Stimulated activated CD4-positive, alpha-beta T cell treated with anti-CD3 and anti-CD28 coated beads, Interleukin-15, amount 100 ng/mL, for 1 hour (primary cell): ENCODE measurements at places on chromosomes 3 and 15.

GRCh38 chr3:99960941-99961340, 143.3 kb downstream of the CMSS1 start:
- DNase-seq: no peak

- DNase-seq: no peak
Observed at GRCh38 chr3:95338446-95338845, 1275.6 kb downstream of the NSUN3 start.

DNA sequence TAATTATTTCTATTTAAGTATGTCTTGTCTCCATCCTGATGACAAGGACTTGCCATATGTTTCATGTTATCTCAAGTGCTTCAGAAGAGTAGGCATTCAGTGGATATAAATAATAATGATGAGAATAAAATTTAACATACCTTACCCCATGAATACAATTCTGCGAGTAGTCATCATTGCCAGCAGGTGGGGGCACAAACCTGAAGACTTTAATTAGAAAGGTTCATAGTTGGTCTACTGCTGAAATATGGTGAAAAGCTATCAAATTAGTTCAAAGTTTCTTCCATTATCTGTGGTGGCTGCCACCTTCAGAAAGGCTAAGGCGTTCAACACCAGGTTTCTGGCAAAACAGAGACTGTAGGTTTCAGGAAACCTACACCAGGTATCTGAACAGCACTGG, 100.9 kb downstream of the P3H2 start:
- no peak for DNase-seq

GRCh38 chr3:165439765-165440164, 243.6 kb upstream of the SLITRK3 start:
- DNase-seq: no peak

DNA sequence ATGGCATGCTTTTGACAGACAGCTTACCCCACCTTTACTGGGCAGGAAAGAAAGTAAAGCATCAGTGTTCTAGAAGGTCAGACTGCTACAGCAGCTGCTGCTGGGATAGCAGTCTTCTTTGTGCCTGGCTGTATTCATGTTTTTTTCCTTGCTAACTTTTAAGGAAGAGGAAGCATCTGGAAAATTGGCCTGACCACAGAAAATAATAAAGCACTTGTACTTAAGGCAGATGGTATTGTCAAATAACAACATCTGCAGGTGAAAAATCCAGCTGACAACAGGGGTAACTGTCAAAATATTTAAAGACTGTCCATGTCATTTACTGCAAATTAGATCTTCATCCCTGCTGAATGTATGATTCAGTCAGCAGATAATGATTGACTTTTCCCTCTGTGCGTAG, 229.0 kb downstream of the OXSM start:
- no peak for DNase-seq

- DNase-seq: no peak
Observed at GRCh38 chr15:81255958-81256320, 59.3 kb downstream of the IL16 start.

DNA sequence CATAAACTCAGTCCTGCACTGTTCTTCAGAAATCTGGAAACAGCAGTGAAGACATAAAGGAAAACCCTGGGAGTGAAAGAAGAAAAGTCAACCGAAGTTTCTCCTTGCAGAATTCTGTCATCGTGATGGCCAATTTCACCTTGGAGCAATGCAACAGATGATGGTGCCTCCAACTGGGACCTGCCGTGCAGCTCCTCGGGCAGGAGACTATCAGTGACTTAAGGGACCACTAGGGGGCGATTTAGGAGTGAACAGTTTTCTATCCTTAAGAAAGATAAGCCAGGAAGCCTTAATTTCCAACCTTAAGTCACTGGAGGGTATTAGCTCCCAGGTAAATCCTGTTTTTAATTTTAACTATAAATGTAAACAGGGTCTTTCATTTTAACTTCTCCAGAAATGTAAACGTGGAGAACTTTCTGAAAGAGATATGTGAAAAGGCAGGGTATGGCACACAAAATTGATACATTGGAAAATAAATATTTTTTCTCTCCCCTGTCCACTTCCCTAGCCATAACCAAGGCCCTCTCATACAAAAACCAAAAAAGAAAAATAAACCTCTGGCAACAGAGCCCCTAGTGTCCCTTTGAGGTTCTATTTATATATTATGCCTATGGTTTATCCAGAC, 116.3 kb downstream of the PDZRN3 start:
- no peak for DNase-seq

DNA sequence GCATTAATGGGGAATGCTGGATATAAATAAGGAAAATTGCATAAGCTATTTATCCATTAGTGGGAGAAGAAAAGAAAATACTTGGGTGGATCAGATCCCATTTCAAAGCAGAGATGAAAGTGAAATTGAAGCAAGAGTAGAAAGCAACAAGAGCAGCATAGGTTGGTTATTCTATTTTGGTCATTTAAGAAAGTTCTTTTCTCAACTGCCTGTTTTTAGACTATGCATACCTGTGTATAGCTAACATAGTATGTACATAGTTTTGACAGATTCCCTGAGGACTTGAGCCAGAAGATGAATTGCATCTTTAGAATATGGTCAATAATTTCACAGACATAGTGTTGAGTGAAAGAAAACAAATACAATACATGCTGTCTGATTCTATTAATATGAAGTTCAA, 29.0 kb upstream of the DENND4A start:
- no peak for DNase-seq

DNA sequence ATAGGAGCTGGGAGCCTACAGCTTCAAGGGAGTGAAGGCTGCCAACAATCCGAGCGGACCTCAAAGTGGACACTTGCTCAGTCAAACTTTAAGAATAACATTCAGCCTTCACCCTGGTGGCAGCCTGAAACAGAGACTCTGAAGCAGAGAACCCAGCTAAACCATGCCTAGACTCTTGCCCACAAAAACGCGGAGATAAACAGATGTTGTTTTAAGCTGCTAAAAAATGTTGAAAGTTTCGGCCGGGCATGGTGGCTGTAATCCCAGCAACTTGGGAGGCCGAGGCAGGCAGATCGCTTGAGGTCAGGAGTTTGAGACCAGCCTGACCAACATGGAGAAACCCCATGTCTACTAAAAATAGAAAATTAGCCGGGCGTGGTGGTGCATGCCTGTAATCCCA, 29.8 kb upstream of the TRIM59 start:
- no peak for DNase-seq

GRCh38 chr15:68073576-68074288, 19.6 kb downstream of the PIAS1 start:
- no peak for DNase-seq

DNA sequence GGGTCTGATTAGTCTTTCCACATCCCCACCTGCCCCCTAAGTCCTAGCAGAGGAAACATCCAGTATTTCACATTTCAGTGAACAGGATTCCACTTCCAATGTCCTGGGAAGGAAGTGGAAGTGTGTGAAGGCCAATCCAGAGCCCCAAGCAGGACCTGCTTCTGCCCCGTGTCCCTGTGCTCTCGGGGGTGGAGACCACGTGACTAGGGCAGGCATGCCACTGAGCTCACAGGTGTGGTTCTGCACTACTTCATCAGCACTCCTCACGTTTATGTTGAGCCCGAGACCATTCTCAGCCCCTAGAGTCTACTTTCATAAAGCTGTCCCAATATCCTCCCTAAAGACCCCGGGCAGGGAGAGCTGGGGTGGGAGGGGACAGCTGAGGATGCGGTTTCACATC, 84.3 kb downstream of the RAB11A start:
- no peak for DNase-seq
